CD4-positive, alpha-beta T cell treated with Interleukin-4 for 1 hour (primary cell): ENCODE measurements at places on chromosomes 16 and 17.

DNA sequence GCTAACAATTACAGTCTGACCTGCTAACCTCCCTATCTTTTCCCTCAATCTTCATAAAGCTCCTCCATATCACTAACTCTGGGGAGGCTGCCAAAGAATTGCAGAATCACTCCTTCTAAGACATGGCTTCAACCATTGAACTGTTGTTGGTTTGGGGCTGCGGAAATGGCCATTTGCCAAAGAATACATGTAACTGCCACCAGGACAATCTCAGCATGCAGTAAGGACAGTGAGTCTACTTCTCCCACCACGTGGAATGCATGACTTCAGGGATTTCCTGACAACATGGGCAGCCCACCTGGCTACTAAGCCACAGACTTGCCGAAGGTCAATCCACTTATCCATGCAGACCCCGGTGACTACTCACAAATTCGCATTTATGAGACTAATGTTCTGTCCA lies 104.3 kb upstream of the NUDT7 start:
- no peak for DNase-seq

DNA sequence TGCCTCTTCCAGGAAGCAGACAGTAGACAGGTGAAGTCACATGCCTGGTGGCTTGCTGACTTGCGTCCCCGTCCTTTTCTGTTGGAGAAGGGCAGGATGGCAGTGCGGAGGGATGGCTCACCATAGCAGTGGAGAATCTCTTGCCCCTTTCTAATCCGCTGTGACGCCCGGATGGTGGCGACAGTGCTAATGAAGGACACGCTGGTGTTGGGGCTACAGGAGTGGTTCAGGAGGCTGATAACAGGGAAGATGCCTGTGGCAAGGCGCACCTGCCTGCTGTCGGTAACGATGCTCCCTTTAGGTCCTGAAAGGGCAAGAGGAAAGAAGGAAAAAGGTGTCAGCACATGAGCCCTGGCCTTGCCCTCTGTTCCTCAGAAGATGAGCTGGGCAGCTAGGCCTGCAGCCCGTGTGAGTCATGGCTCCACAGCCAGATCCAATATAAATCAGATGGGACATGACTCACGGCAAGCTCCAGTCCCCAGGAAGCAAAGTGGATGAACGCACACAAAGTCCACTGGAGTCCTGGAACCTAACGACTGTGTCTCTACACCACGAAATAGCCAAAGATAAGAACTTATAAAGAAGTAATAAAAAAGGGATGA lies 25.5 kb downstream of the SERPINF1 start:
- DNase-seq = no peak

GRCh38 chr17:76968707-76969597 lies 100.7 kb downstream of the MGAT5B start:
- DNase-seq = peak; percentile 82

DNA sequence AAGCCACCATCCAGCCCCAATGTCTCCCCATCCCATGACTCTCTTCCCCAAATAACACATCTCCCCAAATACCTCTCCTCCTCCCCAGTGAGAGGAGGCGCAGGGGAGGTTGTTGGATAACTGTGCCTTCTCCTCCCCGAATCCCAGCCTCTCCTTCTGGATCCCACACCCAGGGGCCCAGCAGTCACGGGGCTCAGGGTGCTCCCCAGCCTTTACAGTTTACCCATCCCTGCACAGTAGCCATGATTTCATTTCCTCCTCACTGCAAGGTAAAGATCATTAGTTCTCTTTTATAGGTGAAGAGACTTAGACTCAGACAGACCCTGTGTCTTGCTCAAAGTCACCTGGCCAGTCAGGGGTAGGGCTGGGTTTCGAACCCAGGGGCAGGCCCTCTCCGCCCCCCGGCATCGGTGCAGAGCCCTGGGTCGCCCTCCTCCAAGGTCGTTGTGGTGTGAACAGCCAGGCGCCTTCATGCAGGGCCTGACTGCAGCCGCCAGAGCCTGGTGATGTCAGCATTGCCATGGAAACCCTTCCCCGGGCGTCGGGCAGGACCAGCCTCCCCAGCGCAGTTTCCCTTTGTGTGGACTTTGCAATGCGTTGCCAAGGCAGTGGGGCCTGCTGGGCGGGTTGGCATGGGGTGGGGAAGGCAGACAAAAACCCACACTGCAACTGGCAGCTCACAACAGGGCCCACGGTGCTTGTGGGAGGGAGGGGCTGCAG lies 53.3 kb upstream of the TOB1 start:
- peak; percentile 94 for DNase-seq

DNA sequence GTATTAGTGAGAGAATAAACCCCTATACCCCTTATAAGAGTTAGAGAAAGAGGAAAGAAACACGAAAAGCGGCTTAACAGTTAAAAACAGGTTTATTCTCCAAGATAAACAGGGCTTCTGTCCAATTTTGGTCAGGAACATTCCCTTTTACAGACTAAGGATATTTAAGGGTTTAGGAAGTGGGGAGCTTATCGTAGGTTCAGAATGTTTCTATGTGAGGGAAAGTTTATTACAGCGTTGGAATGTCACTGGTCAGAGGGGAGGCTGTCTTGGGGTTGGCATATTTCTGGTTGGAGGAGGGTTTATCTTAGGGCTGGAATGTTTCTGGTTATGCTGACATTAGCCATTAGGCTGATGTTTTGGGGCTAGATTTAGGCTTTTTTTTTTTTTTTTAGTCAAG lies 34.1 kb upstream of the WWOX start:
- no peak for DNase-seq

GRCh38 chr16:11087691-11088073 lies 143.3 kb downstream of the CLEC16A start:
- DNase-seq = no peak

GRCh38 chr17:12041312-12041711 lies 20.6 kb downstream of the MAP2K4 start:
- DNase-seq = no peak

DNA sequence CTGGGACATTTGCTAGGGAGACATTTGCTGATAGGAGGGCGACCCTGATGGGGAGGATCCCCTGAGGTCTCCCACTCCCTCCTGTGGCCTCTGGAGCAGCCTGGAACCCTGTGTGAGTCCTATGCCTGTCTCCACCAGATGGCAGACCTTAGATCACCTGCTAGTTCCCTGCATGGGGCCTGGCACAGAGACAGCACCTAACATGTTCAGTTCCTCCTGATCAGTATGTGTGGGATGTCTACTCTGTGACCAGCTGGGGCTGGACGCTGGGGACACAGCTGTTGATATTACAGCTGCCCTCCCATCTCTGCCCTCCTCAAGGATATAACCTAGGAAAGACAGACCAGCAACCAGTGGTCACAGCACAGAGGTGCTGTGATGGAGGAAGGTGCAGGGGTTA lies 1.1 kb upstream of the ADCY7 start:
- DNase-seq = peak; percentile 54

DNA sequence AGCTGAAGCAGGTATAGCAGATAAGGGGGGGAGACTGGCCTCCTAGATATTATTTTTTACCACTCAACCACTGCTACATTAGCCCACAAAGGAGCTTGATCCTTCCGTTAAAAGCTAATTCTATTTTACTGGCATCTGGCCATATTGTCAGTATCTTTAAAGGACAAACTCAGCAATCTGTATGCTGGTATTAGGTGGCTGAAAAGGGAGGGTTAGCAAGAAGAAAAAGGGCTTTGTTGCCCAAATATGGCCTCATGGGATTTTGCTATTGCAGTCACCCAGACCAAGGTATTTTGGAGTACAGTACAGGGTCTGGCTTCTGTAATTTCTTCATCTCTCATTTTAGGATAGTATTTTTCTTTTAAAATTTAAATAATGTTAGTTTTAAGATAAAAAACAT lies 14.4 kb downstream of the RFWD3 start:
- no peak for DNase-seq

GRCh38 chr16:87295259-87295658 lies 21.9 kb downstream of the C16orf95 start:
- no peak for DNase-seq

DNA sequence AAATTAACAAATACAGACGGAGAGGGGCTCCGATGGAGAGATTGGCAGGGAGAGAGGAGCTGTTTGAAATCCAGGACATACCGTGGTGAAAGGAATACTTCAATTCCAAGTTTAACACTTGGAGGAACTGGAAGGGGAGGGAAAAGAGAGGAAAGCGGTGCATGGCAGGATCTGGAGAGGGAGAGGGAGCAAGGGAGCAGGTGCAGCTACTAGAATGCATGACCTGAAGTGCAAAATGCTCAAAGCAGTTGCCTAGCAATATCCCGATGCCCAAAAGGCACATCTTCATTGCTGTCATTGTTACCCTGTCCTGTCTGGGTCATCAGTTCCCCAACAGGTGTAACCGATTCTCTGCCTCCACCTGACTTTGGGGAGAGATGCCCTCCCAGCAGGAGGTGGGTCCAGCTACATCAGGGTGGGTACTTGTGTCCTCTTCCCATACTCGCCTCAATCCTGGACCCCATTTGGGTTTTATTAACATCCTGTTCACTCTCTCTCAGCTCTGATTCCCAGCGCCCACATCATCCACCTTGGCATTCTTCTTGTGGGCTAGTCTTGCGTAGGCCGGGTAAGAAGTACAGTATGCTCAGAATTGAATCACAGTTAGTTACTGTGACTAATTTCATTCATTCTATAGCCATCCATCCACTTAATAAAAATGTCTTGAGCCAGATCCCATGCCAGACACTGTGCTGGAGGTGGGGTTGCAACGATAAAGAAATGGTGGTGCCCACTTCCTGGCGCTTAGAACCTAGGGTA lies 37.4 kb upstream of the EMP2 start:
- no peak for DNase-seq

GRCh38 chr17:52079496-52079895 lies 79.0 kb downstream of the CA10 start:
- DNase-seq = no peak

- DNase-seq = no peak
Measured at GRCh38 chr16:86281421-86281820, 228.9 kb upstream of the FOXF1 start.

DNA sequence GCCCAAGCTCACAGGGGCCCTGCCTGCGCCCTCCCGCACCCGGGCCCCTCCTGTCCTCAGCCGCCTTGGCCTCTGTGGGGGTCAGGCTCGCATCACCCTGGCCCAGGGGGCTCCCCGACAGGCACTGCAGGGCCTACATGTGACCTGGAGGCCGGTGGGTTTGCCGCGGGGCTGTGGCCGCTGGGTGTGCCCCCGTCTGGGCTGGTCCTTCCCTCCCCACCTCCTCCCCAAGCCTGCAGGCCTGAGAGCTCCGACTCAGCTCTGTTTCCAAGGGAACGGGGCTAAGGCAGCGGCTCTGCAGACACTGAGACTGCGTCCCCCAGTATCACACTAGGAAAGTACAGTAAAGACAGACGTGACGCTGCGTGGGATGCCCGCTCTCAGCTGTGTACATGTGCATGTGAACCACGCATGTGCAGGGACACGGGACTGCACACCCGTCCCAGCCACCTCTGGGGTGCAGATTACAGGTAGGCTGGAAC lies 16.5 kb upstream of the WDR45B start:
- DNase-seq = no peak

GRCh38 chr16:89409161-89409711 lies 81.1 kb downstream of the ANKRD11 start:
- peak; percentile 80 for DNase-seq

- DNase-seq = no peak
Measured at GRCh38 chr16:2952679-2953078, 11.4 kb upstream of the KREMEN2 start.

GRCh38 chr17:76188213-76189016 lies 47.4 kb upstream of the FOXJ1 start:
- DNase-seq = no peak

GRCh38 chr17:30113213-30113612 lies 3.4 kb upstream of the NSRP1 start:
- DNase-seq = peak; percentile 21

DNA sequence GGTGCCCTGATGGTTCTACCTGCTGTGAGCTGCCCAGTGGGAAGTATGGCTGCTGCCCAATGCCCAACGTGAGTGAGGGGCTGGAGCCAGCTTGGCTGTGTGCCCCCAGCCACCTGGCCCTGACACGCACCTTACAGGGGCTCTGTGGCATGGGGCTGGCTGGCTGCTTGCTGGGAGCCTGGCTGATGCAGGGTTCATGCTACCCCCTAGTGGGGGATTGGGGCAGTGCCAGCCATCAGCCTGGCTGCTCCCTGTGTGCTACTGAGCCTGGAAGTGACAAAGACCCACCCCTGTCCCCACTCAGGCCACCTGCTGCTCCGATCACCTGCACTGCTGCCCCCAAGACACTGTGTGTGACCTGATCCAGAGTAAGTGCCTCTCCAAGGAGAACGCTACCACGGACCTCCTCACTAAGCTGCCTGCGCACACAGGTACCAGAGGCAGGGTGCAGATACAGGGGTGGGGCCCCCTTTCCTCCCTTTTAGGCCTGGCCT lies 5.7 kb downstream of the GRN start:
- DNase-seq = peak; percentile 77

- no peak for DNase-seq
Measured at GRCh38 chr16:48879223-48880122, 269.5 kb upstream of the N4BP1 start.

DNA sequence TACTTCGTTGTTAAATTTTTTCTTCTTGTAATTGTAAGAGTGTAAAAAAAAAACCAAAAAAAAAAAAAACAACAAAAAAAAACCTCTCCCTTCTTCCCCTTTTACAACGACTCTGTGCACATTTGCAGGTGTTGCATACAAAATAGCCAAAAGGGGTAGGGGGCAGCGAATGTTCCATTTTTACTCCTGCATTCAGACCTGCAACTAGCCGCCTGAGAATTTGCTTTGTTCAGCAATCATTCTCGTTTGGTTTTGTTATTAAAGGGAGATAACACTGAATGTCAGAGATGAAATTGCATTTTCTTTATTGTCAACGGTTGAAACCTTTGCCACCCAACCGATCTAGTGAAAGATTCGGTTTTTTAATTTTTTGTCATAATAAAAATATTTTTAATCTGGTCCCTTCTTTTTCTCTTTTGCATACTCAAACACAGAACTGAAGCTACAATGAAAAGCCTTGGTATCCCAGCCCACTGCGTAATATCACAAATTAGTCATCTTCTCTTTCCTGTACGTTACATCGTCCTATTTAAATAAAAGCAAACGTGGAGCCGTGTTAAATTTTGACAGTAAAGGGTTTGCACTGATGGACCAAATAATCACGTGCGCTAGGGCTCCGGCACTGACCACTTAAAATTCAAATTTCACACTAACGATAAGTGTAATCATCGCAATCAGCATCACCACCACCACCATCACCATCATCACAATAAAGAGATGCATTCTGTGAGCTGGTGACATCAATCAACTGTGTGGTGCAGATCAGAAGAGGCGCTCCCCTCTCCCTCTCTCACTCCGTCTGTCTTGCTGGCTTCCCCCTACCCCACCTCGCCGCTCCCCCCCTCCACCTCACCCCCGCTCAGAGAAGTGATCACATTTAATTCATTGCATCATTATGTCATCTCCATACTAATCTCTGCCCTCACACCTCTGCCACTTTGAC lies 406.2 kb upstream of the PSMD7 start:
- no peak for DNase-seq

DNA sequence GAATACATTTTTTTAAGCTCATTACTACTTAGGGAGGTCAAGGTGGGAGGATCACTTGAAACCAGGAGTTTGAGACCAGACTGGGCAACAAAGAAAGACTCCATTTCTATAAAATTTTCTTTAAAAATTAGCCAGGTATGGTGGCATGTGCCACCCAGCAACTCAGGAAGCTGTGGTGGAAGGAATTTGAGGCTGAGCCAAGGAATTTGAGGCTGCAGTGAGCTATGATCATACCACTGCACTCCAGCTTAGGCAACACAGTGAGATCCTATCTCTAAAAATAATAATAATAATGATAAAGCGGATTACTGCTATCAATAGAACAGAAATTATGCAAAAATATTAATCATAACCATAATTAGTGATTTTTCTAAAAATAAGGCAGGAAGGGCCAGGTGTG lies 170.3 kb downstream of the COPRS start:
- DNase-seq = no peak

GRCh38 chr17:81282876-81283275 lies 12.2 kb downstream of the SLC38A10 start:
- DNase-seq = no peak
